ENCODE measurements at places on chromosomes 16 and 17.

DNA sequence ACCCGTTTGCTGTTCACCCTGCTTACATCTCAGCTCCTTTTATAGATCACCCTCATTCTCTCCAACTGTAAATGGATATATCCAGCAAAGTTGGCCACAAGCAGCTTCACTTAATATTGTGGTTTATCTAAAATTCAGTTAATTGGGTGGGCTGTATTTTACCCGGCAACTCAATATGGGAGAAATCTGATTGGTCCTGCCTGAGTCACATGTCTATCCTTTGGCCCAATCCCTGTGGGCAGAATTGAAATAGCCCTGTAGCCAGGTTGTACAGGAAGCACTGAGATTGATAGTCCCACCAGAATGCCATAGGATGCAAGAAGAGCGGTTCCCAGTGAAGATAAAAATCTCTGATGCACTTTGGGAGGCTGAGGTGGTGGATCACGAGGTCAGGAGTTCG lies 73.2 kb downstream of the AIPL1 start:
- DNase-seq, result no peak

DNA sequence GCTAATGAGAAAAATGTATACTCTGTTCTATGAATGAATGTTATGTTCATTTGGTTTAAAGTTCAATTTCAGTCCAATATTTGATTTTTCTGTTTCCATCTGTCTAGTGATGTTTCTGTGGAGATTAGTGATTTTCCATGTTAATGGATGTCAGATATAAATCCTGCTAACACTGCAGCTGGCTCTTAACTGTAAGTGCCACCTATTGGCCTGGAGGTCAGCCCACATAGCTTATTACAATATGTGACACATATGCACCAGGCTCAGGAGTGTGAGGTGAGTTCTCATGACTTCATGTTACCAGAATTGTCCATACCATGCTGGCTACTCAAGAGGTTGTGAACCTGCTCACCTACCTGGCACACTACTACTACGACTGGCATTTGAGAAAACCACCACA lies 17.1 kb downstream of the ATF7IP2 start:
- no peak for DNase-seq

DNA sequence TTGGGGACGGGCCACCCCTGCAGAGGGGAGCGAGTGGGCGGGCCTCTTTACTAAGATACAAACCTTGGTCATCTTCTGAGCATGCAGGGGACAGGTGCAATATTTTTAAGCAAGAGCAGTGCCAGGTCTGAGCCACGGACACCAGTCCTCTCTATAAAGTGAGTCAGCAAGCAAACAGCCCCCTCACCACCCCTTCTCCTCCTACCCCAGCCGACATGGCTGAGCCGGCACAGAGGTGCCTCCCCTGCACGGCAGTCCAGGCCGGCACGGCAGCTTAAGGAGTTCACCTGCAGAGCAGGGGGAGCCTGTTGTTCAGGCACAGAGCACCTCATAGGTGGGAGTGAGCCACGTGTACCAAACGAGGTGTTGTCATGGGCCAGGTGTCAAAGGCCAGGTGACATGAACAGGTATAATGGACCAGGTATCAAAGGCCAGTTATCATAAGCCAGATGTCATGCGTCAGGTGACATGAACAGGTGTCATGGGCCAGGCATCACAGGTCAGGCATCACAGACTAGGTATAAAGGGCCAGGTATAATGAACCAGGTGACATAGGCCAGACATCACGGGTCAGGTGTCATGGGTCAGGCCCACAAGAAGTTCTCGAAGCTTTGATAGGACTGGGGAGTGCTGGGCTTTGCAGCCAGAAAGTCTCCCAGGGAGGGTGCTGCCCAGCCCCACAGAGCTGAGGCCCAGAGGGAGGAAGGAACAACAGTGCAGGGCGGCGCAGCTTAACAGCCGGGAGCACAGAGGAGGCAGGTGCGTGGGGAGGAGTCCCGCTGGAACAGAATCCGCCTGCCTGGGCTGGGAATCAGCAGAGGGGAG lies 42.6 kb upstream of the ZNF469 start:
- no peak for DNase-seq

- DNase-seq, result peak; percentile 87
These were observed 20.9 kb downstream of the SOCS1 start for GRCh38 chr16:11234884-11235702.

DNA sequence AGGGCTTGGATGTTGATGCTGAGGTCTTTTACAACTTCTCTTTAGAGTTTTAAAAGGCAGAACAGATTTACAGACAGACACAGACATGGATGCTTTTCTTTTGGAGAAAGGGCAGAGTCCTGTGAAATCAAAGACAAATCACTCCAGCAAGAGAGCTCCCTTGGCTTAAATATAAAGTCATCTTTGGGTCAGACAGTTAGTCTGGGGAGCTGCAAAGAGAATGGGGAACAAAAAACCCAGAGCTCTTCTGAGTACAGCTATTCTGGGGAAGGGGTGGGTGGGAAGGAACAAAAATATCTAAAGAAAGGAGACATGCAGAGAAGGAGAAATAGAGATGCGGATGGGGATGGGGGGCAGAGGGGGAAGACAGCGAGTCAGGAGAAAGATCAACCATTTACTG lies 266.6 kb downstream of the XYLT1 start:
- DNase-seq, result no peak

DNA sequence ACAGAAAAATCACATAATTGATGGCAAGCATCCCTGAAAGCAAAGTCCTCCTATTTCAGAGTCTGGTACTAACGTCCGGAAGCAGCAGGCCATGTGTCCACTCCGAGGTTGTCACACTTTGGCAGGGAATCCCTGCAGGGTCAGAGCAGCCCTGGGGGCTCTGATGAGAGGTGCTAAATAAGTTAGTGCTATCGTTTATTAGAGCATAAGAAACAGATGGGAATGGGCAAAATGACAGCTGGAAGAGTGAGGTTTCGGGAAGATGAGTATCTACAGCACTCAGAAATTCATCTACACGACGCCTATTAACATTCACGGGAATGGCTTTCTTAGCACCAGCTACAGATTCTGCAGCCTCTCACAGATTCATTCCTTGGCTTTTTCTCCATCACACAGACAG lies 465.4 kb upstream of the PSMD7 start:
- no peak for DNase-seq

DNA sequence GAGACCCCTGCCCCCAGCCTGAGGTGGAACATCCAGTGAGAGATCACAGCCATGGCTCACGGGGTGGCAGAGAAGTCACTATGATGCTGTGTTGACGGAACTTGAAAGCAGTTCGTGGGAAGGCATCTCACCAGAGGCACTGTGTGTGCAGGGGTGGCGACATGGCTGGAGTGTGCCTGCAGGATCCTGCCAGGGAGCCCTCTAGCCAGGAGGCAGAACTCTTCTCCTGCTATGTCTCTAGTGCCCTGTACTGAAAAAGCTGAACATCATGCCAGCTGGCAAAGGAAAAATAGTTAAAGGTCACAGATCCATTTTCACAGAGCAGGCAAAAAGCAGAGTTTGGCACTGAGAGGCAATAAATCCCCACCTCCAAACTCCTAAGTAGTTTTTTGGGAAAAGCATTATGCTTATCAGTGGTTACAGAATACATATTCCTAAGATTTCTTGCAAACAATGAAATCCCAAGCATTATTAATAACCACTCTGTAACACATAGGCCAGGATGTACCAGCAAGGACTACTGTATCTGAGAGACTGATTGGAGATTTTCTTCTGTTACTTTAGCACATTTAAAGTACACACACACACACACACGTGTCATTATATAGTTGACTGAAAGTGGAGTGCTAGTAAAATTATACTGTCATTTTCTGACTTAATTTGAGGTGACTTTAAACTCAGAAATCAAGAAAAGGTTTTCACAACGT lies 36.8 kb downstream of the TNRC6C start:
- no peak for DNase-seq

DNA sequence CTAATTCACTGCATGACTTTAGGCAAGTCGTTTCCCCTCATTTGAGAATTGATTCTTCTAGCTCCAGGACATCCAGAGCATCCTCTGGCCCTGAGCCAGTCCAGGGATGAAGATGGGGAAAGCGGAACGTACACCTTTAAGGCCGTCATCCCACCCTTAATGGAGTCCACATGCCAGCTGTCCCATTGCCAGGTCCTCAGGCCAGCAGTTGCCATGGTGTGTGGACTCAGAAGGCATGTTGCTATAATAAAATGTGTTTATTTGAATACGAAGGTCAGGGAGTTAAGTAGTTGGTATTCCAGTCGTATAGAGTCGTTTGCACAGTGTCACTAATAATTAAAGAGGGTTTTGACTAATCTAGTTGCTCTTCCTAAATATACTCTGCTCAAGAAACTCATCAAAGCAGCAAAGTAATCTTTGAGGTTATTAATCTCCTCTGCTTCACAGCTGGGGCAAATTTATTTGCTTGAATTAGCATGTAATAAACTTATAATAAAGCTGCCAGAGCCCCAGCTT lies 30.4 kb downstream of the CCDC182 start:
- DNase-seq, result no peak

GRCh38 chr16:998211-998610 lies 16.6 kb downstream of the SOX8 start:
- no peak for DNase-seq

- peak; percentile 68 for DNase-seq
These were observed 59.1 kb downstream of the PRMT7 start for GRCh38 chr16:68369697-68370580.

DNA sequence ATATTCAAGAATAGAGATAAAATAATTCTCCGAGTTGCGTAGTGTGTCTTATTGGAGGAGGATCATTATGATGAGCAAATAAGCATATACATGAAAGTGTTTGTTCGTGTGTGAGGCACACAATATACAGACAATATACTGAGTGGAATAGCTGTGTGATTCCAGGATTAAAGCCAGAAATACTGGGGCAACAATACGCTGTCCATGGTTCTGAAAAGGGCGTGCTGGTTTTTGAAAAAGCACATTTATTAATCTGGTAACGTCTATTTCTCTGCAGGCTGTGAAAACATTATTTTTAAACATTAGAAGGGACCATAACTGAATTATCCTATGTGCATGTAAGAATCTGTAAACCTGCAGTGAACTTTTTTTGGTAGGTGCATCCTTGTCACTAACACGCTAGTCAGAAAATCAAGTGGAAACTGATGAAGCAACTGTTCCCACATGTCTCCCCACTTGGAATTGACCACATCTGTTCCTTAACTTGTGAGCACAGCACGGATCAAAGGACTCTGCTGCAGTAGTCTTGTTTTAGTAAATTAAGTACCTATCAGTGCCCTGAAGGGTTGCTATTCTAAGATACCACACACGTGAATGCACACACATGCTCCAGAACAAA lies 346.0 kb downstream of the GRIN2A start:
- DNase-seq, result no peak

DNA sequence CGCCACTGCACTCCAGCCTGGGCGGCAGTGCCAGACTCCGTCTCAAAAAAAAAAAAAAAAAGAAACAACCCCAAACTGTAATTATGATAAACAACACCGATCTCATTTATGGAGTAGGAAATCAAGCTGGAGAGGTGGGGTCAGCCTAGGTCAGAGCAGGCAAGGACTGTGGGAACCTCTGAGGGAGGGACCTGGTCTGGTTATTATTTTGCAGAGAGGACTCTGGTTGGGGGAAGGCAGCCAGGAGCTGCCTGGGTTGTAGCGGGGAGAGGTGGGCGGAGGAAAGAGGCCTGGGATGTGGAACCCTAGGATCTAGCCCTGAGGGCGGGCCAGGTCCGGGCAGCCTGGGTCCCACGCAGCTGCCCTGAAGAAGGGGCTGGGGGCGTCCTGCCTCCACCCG lies 10.9 kb upstream of the HS3ST6 start:
- no peak for DNase-seq

- no peak for DNase-seq
These were observed 32.2 kb upstream of the MLKL start for GRCh38 chr16:74732707-74733350.

GRCh38 chr16:28925386-28926228 lies 569 bp upstream of the RABEP2 start:
- DNase-seq, result peak; percentile 97

GRCh38 chr16:31364421-31364820 lies 9.4 kb downstream of the ITGAX start:
- no peak for DNase-seq

DNA sequence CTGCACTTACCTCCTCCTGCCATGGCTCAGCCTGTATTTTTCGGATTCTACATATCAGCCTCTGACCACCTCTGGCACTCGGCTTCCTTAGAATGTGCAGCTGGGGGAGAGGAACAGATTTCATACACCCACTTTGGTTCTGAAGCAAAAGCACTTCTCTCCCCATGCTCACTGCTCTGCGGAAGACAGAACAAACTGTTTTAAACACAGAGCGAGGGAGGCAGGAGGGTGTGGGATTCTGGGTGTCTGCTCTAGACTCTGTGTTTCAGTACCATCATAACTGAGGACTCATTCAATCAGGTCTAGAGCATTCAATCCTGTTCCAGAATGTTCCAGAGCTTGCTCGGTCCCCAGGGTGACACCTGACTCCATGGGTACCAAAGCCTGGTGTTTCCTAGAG lies 239.1 kb downstream of the GRIN2A start:
- DNase-seq, result no peak

- no peak for DNase-seq
These were observed 15.7 kb upstream of the ATF7IP2 start for GRCh38 chr16:10370096-10370726.

GRCh38 chr17:27226611-27227230 lies 67.2 kb upstream of the WSB1 start:
- DNase-seq, result no peak

DNA sequence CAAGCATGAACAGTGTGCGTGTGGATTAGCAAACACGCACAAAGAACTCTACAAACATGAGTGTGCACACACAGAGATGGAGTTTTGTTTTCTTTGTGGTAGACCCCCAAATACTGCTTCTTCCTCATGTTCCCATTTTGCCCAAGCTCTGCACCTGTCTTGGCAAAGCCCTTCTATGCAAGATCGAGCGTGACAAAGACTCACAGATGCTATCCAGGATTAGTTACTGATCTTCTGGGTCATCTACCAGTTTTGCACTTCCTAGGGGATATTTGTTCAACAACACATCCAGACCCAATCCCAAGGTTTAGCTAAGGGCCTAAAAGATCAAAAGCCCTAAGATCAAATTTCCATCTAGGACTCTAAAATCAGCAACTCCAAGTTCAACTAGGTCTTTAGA lies 16.0 kb downstream of the LRRC36 start:
- no peak for DNase-seq

- DNase-seq, result no peak
These were observed 57.4 kb upstream of the MRTFB start for GRCh38 chr16:14013571-14014283.

- DNase-seq, result peak; percentile 75
These were observed 4.2 kb downstream of the MNT start for GRCh38 chr17:2396568-2397246.

DNA sequence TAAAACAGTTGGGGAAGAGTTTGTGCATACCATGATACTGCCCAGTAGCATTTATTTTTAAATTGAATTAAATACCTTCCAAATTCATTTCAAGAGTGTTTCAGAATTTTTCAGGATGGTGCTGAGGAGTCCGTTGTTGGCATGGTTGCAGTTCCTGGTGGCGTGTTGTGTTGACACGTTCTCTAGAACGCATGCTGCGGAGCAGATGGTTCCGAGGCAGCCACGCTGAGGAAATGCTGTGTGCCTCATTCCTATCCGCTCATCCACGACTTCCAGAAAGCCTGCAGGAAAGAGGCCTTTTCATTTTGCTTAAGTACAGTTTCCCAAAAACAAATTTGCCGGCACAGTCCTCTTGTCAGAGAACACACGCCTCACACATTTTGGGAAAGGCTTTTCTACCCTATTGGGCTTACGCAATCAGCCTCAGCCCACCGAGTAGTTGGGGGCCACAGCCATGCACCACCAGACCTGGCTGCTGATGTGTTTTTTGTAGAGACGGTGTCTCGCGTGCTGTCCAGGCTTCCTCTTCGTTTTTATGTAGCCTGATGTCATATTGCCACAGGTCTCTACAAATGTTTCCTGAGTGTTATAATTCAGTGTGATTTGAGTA lies 32.1 kb upstream of the IL17C start:
- no peak for DNase-seq

- no peak for DNase-seq
These were observed 41.7 kb upstream of the JPH3 start for GRCh38 chr16:87560428-87561199.

All from natural killer cell treated with Interleukin-12 subunit alpha and Interleukin-12 subunit beta and Interleukin-15 and Interleukin-18, amount 100 ng/mL, for 72 hours (primary cell).